AG08395 (cell line): ENCODE measurements at places on chromosomes 2 and 18.

DNA sequence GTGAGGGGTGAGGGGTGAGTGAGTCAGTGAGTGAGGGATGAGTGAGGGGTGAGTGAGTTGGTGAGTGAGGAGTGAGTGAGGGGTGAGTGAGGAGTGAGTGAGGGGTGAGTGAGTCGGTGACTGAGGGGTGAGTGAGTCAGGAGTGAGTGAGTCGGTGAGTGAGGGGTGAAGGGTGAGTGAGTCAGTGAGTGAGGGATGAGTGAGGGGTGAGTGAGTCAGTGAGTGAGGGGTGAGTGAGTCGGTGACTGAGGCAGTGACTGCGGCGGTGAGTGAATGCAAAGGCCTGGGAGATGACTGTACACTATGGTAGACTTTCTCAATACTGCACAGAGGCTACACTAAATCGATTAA, 16.6 kb downstream of the THAP4 start:
- DNase-seq = no peak

DNA sequence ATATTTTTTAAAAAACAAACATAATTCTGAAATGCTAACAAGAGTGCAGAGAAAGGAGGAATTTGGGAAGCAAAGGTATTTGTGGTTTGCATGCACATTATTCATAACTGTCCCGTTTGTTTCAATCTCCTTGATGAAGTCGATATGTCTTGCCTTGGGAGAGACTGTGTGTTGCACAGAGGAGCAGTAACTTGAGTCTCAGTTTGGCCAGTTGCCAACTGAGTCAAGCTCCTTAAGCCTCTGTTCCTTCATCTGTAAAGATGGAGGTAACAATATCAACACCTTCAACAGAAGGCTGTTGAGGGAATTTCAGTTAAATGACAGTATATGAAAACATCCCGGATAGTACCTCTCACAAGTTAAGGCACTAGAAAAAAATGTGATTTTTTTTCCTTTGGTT, 226.2 kb downstream of the ASXL3 start:
- DNase-seq = no peak

GRCh38 chr2:199108056-199108455, 349.7 kb downstream of the SATB2 start:
- no peak for DNase-seq

- peak; percentile 27 for DNase-seq
Observed at GRCh38 chr2:100246163-100247145, 75.8 kb downstream of the LONRF2 start.

- DNase-seq = no peak
Observed at GRCh38 chr2:134843968-134844367, 5.6 kb downstream of the ACMSD start.

- no peak for DNase-seq
Observed at GRCh38 chr18:75132931-75133525, 75.9 kb downstream of the PTGR3 start.
